ENCODE measurements at places on chromosomes 3 and 15.

DNA sequence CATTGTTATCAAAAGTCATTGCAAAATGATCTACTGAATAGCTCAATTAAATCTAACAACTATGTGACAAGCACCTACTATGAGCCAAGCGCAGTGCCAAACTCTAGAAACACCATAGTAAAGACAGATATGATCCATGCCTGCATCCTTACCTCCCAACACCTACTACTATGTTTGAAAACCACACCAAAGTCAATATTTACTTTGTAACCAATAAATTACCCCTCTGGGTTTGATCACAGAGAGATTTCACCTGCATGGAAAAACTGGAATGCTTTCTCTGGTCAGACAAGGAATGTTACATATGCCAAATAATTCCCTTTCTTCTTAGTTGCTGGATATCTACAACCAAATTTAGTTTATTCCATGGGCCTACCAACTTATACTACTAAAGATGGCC is 422.2 kb downstream of the FHIT start:
- no peak for DNase-seq

GRCh38 chr15:42329161-42329560 is 30.1 kb upstream of the CAPN3 start:
- DNase-seq, result no peak

- DNase-seq, result no peak
Measured at GRCh38 chr3:55988905-55989304, 479.4 kb downstream of the ERC2 start.

GRCh38 chr3:81888914-81889557 is 127.6 kb upstream of the GBE1 start:
- no peak for DNase-seq

DNA sequence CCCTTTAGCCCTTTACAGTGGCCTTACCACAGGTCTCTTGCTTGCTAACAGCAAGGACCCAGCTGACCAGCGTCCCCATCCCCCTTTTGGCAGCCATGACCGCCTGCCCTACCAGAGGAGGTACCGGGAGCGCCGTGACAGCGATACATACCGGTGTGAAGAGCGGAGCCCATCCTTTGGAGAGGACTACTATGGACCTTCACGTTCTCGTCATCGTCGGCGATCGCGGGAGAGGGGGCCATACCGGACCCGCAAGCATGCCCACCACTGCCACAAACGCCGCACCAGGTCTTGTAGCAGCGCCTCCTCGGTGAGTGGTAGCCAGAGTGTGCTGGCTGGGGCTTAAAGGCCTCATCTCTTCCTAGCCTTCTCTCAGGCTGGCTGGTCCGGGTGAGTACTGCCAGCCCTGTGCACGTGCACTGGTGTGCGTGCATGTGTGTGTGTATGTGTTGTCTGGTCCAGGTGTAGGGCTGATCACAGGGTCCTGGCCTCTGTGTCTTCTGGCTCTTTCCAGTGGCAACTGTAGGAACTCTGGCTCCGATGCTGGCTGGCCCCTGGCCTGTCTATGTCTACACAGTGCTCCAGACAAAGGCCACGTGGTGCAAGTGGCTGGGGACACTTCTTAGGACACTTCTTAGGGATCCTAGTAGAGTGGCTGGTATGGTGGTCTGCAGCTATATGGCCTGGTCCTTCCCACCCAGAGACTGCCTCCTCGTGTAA is 4.4 kb downstream of the CLK3 start:
- no peak for DNase-seq

Data from NCI-H524 treated with DMSO at 0.1 percent for 48 hours (cell line).